Urinary bladder (tissue), 4 donors: ENCODE measurements at places on chromosomes 5 and 9. TPM values are rescaled to one million over a fixed set of nuclear protein-coding genes. Genes with fewer than 3 reads are reported as not detected.

The KLF4 gene
- 89.6 TPM for polyA plus RNA-seq

The PCDH12 gene
- polyA plus RNA-seq: 2.5 TPM

The CTXN3 gene
- polyA plus RNA-seq: 0.06 TPM

The DRD1 gene
- 0.81 TPM for polyA plus RNA-seq

The ARID3C gene
- not detected for polyA plus RNA-seq

The ORM2 gene
- polyA plus RNA-seq: 3.2 TPM

- no peak for DNase-seq
Observed at GRCh38 chr5:30809933-30810332, 383.6 kb upstream of the CDH6 start.

DNA sequence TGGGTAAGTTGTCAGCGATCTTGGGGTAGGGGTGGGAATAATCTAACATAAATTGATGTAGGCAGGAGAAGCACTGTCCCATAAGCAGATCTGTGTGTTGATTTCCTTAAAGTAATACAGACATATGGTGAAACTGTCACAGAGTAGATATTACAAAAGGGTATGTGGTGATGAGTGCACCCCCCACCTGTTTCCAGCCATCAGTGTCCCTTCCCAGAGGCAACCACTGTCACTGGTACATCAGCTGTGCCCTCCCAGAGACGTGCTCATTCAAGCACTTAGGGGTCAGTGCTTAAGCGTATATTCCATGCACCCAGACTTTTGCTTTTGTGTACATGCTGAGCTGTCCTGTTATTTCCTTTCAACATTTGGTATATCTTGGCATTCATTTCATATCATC, 94.3 kb upstream of the PITX1 start:
- no peak for DNase-seq

DNA sequence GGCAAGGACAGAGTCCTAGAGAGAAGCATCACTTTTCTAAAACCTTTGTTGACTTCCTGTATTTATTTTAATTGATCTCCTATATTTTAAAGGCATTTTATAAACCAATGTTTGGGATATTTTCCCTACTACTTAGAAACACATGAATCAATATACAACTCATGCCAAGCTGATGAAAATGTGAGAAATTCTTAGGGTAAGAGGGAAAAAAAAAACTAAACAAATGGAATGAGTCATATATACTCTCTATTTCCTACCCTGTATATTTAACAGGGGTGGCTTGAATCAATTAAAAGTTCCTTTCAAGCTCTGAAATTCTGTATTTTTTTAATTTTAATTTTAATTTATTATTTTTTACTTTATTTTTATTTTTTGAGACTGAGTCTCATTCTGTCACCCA, 19.6 kb downstream of the BAAT start:
- DNase-seq: no peak

GRCh38 chr9:3331801-3332200, 194.0 kb downstream of the RFX3 start:
- no peak for DNase-seq

GRCh38 chr9:136590821-136591752, 45.2 kb upstream of the NOTCH1 start:
- no peak for DNase-seq

DNA sequence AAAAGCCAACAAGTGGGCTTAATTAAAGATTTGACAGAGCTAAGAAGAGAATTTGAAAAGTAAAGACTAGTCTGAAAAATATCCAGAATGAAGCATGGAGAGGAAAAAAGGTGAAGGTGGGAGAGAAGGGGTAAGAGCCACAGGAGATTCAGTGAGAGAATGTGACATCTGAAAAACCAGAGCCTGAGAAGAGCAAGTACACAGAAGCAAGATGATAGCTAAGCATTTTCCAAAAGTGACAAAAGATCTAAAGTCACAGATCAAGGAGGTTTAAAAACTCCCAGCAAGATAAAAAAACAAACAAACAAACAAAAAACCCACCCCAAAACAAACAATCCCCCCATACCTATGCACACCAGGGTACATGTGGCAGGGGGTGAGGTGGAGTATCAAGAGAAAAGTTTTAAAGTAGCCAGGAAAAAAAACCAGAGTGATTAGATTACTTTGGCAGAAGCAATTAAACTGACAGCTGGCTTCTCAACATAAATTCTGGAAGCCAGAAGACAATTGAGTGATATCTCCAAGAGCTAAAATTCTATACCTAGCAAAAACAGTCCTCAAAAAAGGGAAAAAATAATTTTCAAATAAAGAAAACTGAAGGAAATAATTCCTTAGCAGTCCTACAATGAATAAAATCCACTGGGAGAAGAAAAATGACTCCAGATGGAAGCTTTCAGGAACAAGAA, 111.4 kb downstream of the RAPGEF6 start:
- DNase-seq: no peak

DNA sequence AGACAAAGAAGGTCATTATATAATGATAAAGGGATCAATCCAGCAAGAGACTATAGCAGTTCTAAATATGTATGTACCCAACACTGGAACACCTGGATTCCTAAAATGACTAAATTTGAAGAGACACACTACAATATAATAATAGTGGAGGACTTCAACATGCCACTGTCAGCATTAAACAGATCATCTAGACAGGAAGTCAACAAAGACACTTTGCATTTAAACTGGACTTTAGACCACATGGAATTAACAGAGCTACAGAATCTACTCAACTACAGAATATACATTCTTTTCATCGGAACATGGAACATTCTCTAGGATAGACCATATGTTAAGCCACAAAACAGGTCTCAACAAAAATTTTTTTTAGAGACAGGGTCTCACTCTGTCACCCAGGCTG, 58.3 kb upstream of the TLX3 start:
- DNase-seq: no peak

GRCh38 chr9:9523476-9524139, 1089.2 kb downstream of the PTPRD start:
- no peak for DNase-seq

DNA sequence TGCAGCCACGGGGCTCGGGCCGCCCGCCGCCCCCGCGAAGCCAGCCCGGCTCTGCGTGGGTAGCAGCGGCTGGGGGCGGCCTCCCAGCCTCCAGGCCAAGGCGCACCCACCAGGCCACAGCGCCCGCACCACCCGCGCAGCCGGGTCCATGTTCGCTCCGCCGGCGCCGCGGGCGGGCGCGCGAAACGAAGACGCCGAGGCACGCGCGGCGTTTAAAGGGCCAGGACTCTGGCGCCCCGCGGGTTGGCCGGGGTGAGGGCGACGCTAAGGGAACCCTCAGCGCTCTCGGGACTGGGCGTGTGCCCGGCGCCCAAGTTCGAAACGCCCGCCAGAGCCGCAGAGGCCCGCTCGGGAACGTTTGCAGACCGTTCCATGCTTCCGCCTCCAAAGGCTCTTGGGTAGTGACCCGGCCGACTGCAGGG, at the start of gene PTGES2:
Gene PTGES2, minus strand, starts transcription at position 162 of the 422 bp plus-strand sequence. Its CDS starts 12 bp downstream, at position 150.
- peak; percentile 63 for DNase-seq

DNA sequence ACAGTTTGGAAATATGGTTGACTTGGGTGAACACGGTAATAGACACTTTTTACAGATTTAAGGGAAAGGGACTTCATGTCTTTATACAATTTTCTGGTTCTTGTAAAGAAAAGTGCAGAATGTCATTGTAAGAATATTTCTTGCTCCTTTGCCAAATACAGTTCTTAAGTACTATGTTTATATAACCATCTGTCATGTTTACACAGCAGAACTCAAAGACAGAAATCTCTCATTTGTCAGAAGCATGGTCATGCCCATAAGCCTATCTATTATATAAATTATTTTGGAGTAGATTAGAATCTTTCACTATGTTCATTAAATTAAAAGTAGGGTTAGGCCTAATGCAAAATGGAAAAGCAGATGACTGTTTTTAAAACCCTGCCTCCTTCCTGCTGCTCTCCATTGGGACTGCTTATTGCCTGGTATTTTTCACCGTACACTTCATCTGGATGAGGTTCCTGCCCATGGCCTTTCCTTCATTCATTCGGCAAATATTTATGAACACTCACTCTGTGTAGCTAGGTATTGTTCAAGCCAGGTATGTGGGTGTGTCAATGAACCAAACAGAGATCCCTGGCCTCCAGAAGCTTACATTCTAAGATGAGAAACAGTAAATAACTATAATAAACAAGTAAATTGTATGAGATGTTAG, 558.1 kb downstream of the NR2F1-AS1 start:
- no peak for DNase-seq

DNA sequence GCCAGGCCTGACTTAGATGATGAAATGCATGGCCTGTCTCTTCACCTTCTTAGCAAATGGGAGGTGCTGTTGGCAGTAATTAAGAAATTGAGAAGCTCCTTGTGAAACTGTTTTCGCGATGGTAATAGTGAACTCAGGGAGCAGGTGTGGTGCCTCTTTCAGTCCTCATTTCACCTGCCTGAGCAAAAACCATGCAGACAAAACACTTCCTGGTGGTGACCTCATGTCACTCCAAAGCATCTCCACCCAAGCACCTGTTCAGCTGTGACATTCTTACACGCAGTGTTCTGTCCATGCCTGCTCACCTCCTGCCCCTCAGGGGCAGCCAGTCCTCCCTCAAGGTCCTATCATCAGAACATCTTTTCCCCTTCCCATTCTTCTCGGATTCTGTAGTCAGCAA, 146.5 kb downstream of the CD180 start:
- DNase-seq: no peak

GRCh38 chr5:56303511-56303910, 70.4 kb upstream of the ANKRD55 start:
- DNase-seq: no peak

- no peak for DNase-seq
Observed at GRCh38 chr5:140587495-140587894, 22.9 kb downstream of the SLC35A4 start.

- no peak for DNase-seq
Observed at GRCh38 chr9:137128158-137128861, 10.6 kb upstream of the GRIN1 start.

DNA sequence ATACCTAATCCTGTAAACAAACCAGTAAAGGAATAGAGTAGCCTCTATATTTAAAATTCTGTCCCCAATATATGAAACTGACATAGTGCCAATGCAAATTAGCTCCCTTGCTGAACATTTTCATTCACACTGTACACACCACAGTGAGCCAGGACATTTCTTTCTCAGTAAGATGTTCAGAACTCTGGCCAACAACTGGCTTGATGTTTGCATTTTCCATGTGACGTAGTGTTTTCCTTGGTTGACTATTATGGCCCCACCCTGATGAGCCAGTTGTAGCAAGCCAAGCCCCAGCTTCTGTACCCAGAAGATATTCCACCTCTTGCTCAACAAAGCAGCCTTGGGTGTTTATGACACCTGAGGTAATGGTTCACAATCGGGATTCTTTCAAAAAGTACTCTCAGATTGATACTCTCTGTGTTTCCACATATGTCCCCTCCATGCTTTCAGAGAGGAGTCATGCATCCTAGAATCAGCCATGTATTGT, 17.7 kb upstream of the ANXA1 start:
- DNase-seq: no peak

DNA sequence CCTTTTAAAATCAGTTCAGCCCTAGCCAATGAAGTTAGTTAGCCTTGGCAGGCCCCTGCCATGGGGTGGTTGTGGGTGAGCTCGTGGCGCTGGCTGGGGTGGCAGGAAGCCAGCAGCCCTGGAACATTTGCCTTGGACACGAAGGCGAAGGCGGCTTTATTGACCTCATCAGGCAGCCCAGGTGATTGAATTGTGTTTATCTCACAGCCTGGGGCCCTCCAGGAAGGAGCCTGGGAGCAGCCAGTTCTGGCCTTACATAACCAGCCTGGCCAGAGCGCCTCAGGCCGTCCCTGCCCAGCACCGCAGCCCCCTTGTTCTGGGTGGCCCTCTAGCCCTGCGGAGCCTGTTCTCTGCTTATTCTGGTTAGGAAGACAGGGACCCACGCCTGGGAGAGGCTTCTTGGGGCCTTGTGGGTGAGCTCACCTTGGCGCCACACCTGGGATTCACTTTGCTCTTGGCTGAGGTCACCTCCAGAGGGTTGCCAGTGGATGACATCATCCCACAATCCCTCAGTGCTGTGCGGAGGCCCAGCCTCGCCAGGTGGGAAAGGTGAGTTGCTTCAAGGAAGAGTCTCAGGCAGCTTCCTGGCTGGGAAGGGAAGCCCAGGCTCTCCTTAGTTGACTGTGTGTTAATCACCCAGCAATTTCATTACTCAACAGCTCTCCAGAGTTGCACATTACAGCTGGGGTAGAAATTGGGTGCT, 54.4 kb upstream of the RPL26L1 start:
- no peak for DNase-seq

DNA sequence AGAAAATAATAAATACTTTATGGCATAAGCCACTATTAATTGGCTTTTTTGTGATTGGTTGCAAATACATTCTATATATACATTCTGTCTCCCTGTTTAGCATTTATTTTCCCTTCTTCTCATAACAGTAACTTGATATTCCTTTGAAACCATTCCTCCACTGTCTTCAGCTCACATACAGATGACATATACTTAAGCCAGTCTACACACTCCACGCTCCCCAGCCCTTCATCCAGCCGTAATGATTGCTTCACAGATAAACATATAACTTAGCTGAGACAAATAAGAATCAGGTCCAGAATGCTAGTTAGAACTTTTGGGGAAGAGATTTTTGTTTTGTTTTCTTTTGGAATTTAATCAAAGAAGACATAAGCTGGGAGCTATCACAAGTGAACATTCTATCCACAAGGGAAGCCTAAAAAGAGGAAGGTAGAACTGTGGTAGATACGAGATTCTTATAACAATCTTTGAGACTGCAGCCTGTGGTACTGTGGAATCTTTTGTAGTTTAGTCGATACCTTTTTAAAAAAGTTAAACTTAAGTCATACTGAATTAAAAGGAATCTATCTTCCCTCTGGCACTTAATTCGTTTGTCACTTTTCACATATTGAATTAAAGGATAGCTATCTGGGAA, 365.1 kb upstream of the PRR16 start:
- DNase-seq: no peak

DNA sequence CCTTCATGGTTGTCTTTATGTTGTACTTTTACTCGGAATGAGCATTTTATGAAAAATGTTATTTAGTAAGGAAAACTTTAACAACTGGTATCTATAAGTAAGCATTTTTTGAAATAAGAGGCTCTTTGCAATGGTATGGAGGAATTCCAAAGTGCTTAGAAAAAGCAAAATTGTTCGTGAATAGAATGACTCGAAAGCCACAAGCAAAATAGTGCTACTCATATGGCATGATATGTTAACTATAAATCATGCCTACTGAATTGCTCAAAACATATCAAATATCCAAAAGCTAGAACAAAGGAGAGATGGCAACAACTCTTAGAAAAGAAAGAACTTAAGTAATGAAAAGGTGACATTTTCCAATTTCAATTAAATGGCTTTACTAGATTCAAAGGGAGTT, 216.3 kb downstream of the KIAA0825 start:
- DNase-seq: no peak
